Peyer's patch (tissue), 4 donors: ENCODE measurements at places on chromosomes 3 and 15. TPM values are rescaled to one million over a fixed set of nuclear protein-coding genes. Genes with fewer than 3 reads are reported as not detected.

GOLGA8O gene
- total RNA-seq, result not detected

SLC9C1 gene
- 0.67 TPM for total RNA-seq

FETUB gene
- total RNA-seq, result not detected

OR5AC2 gene
- not detected for total RNA-seq

CCDC9B gene
- 23.1 TPM for total RNA-seq

C3orf49 gene
- not detected for total RNA-seq

GRCh38 chr3:192844836-192845525, 72.7 kb downstream of the MB21D2 start:
- no peak overlapping the region for H3K4me3 ChIP-seq
- H3K4me1 ChIP-seq, result no peaks in the 10 kb centered on the region
- H3K36me3 ChIP-seq, result no peaks in the 10 kb centered on the region
- H3K27me3 ChIP-seq, result no peaks in the 10 kb centered on the region

GRCh38 chr3:183291497-183292031, 38.5 kb downstream of the B3GNT5 start:
- no peak overlapping the region for H3K4me3 ChIP-seq
- H3K27me3 ChIP-seq, result no peaks in the 10 kb centered on the region
- no peak for DNase-seq

DNA sequence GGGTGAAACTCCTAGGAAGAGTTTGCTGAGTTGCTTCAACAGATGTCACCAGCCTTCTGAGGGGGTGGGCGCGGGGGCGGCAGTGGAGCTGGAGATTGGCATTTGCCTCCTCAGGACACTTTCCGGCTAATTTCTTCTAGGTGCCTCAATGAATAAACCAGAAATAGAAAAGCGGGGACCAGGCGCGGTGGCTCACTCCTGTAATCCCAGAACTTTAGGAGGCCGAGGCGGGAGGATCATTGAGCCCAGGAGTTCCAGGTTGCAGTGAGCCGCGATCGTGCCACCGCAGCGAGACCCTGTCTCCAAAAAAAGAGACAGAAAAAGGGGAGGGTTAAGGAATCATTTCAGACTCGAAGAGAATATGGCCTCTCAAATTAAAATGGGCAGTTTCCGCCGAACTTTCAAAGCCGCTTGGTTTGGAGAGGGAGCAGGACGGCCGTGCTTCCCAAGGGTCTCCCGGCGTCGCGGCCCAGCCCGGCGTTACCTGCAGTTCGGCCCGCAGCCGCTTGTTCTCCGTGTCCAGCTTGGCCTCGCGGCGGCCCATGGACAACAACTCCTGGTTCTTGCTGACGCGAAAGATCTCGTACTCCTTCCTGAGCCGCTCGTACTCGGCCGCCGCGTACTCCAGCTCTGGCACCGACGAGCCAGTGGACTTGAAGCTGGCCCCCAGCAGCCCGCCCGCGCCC, 587 bp downstream of the NPHP3 start:
- peak overlapping the region; percentile 90 for H3K4me3 ChIP-seq
- DNase-seq, result peak; percentile 76
- H3K4me1 ChIP-seq, result peaks cover 18% of the 10 kb centered on the region

GRCh38 chr15:81595752-81596151, 221.7 kb upstream of the TMC3 start:
- no peaks in the 10 kb centered on the region for H3K36me3 ChIP-seq
- no peak overlapping the region for H3K27ac ChIP-seq
- no peak overlapping the region for H3K4me3 ChIP-seq
- H3K4me1 ChIP-seq, result no peaks in the 10 kb centered on the region
- no peak for DNase-seq
- H3K27me3 ChIP-seq, result no peaks in the 10 kb centered on the region

DNA sequence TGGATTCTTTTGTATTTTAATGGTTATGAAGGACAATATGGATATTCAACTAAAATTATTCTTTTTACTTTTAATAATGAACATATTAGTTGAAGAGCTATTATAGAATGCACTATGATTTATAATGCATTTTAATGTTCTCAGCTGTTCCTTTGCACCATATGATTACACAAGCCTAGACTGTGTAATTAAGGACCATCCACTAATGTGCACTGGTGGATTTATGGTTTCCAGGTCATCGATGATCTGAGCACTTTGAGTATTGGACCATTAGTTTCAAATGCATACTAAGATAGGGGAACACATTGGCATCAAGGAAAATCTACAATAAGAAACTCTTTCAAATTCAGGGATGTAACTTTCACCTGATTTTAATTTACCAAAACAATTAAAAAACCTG, 16.8 kb downstream of the LRRN1 start:
- H3K4me1 ChIP-seq, result no peaks in the 10 kb centered on the region
- H3K36me3 ChIP-seq, result no peaks in the 10 kb centered on the region
- H3K27me3 ChIP-seq, result no peaks in the 10 kb centered on the region
- no peak overlapping the region for H3K4me3 ChIP-seq
- H3K27ac ChIP-seq, result no peak overlapping the region

DNA sequence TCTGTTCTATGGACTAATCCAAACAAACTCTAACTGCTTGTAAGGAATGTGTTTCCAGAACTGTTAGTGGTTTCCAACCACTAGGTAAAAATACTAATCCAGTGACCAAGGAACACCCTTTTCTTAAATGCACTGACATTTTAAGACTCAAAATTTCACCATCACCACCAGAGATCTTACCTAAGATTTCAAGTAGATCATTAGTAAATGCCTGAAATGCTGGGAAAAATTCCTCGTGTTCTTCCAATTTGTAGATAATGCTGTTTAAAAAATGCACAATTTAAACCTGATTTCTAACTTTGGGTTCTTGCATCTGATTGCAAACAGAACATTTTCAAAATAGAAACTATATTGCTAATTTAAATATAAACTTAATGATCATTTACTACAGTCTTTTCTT, 63.4 kb downstream of the ESYT3 start:
- peaks cover 22% of the 10 kb centered on the region for H3K36me3 ChIP-seq
- H3K27me3 ChIP-seq, result no peaks in the 10 kb centered on the region
- H3K4me3 ChIP-seq, result no peak overlapping the region
- DNase-seq, result no peak
- H3K27ac ChIP-seq, result no peak overlapping the region

GRCh38 chr3:186590580-186591295, 20.2 kb downstream of the DNAJB11 start:
- no peak overlapping the region for H3K4me3 ChIP-seq
- no peak for DNase-seq
- no peaks in the 10 kb centered on the region for H3K36me3 ChIP-seq
- H3K4me1 ChIP-seq, result no peaks in the 10 kb centered on the region
- peak overlapping the region; percentile 83 for H3K27ac ChIP-seq

DNA sequence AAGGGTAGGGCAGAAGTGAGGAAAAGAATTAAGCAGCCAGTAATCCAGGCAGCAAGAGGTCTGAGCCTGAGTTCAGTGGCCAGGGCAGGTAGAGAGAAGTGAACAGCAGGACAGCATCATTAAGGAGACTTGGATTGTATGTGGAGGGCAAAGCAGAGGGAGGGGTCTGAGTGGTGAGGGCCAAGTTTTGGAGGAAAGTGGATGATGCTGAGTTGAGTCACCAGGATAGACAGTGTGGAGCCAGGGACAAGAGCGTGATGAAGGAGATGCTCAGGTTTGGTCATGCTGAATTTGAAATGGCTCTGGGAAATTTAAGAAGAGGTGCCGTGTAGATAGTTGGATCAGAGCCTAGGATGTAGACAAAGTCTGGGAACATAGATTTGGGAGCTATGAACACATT, 93.1 kb downstream of the ARHGEF26 start:
- no peak overlapping the region for H3K27ac ChIP-seq
- H3K4me1 ChIP-seq, result no peaks in the 10 kb centered on the region
- no peak for DNase-seq
- no peaks in the 10 kb centered on the region for H3K27me3 ChIP-seq
- no peak overlapping the region for H3K4me3 ChIP-seq

- no peaks in the 10 kb centered on the region for H3K36me3 ChIP-seq
- DNase-seq, result no peak
- peaks cover 9% of the 10 kb centered on the region for H3K4me1 ChIP-seq
- no peak overlapping the region for H3K27ac ChIP-seq
- no peak overlapping the region for H3K4me3 ChIP-seq
These were observed 39.2 kb downstream of the HMCES start for GRCh38 chr3:129317848-129318247.

DNA sequence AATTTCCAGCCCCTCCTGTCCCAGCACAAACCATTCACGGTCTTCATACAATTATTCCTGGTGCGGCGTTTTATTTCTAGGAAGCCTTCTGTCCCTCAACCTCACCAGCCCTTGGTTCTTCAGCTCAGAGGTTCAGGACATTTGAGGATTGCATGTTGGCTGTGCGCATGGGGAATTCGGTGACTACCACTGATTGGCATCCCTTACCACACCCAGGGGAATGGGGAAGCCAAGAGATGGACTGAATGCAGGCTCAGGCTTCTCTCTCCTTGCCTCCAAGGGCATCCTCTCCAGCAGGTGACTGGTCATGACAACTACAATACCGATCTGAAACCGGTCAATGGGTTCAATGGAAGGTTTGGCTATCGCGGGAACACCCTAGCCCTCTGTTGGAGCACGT, 153.8 kb downstream of the MTHFS start:
- no peak overlapping the region for H3K27ac ChIP-seq
- no peaks in the 10 kb centered on the region for H3K36me3 ChIP-seq
- H3K27me3 ChIP-seq, result no peaks in the 10 kb centered on the region

DNA sequence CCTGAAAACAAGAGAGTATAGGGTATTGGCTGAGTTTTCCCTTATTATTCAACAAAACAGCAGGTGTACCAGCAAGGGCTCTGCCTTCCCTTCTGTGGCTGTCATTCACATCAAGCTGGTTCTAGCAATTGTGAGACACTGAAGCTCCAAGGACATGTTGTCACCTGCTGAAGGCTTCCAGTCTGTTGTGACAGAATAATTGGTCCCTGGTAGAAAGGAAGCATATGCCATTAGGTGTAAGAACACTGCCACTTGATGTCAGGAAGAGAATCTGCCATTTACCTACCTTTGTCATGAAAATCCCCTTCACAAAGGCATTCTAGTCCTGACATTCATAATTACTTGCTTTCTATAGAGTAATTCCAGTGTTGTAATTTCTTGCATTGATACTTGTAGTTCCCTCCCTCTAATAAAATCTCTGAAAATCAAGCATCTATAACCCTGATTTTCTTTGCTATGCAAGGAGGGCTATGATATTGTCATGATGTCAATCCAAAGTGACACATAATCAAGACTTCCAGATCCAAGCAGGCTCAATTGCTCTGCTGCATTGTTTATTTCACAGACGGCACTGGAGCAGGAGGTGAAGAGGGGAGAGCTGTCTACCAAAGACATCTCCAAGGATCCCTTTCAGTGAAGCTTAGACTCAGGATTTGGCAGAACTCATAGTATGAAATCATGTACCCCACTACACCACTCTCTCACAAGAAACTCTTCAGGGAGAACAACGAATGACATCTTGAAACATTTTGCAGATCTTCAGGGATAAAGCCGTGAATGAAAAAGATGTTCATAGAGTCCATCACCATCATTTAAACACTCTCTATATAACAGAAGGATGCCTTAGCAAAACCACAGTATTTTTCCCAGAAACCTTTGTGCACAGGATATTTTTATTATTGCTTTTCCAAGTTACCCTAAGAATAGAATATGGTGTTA, 425.3 kb downstream of the RBMS3 start:
- H3K27ac ChIP-seq, result no peak overlapping the region
- H3K36me3 ChIP-seq, result no peaks in the 10 kb centered on the region
- no peak for DNase-seq
- H3K4me1 ChIP-seq, result no peaks in the 10 kb centered on the region

DNA sequence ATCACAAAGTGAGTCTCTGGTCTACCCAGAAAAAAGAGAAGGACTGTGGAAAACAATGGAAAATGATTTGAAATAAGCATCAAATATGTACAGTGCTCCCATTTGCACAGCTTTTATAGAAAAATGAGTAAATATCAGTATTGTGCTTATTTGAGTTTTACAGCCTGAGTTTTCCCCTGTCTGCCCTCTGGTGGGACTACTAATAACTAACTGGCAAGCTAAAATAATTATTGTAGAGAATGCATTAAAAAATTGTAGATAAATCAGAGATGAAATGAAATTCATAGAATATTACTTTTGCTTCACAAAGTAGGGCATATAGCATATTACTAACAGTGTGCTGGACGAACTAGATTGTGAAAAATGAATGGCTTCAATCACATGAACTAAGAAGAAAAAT, 287.1 kb downstream of the NAALADL2 start:
- H3K4me1 ChIP-seq, result no peaks in the 10 kb centered on the region
- no peak for DNase-seq
- H3K4me3 ChIP-seq, result no peak overlapping the region
- no peak overlapping the region for H3K27ac ChIP-seq
- H3K36me3 ChIP-seq, result no peaks in the 10 kb centered on the region

GRCh38 chr3:47854720-47855455, 52.0 kb downstream of the DHX30 start:
- no peaks in the 10 kb centered on the region for H3K27me3 ChIP-seq
- no peaks in the 10 kb centered on the region for H3K36me3 ChIP-seq
- DNase-seq, result no peak

DNA sequence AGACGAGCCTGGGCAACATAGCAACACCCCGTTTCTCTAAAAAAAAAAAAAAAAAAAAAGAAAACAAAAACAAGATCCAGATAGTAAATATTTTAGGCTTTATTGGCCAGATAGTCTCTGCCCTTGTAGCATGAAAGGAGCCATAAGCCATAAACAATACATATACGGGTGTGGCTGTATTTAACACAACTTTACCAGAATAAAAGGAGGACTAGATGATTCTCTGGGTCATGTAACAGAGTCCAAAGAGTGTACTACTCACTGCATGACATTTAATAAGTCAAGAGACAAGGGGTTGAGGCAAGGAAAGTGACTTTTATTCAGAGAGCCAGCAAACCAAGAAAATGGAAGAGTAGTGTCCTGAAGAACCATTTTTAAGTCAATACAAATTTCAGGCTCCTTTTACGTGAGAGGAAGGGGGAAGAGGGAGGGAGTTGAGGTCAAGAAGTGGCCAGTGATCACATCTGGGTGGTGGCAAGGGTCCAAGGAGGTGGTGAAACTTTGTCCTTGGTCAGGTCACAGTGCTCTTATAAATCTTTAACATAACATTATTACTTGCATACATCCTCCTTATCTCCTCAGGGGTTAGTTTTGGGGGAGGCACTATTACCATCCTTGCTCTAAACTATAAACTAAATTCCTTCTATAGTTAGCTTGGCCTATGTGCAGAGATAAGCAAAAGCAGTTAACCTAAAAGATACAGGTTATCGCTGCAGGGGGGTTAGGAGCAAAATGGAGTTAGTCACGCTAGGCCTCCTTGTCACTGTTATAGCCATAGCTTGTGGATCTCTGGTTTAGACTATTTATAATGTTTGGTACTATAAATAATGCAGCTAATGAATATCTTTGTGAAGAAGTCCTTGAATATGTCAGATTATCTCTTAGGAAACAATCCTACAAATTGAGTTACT, 46.1 kb downstream of the METTL6 start:
- peak overlapping the region; percentile 61 for H3K27ac ChIP-seq
- H3K4me3 ChIP-seq, result no peak overlapping the region
- no peaks in the 10 kb centered on the region for H3K4me1 ChIP-seq
- H3K27me3 ChIP-seq, result no peaks in the 10 kb centered on the region
- no peak for DNase-seq
- no peaks in the 10 kb centered on the region for H3K36me3 ChIP-seq

GRCh38 chr3:129352045-129352444, 73.4 kb downstream of the HMCES start:
- no peak for DNase-seq
- no peaks in the 10 kb centered on the region for H3K27me3 ChIP-seq
- H3K4me1 ChIP-seq, result no peaks in the 10 kb centered on the region
- H3K36me3 ChIP-seq, result no peaks in the 10 kb centered on the region
- no peak overlapping the region for H3K27ac ChIP-seq
